ENCODE measurements at places on chromosomes 7 and 10.

DNA sequence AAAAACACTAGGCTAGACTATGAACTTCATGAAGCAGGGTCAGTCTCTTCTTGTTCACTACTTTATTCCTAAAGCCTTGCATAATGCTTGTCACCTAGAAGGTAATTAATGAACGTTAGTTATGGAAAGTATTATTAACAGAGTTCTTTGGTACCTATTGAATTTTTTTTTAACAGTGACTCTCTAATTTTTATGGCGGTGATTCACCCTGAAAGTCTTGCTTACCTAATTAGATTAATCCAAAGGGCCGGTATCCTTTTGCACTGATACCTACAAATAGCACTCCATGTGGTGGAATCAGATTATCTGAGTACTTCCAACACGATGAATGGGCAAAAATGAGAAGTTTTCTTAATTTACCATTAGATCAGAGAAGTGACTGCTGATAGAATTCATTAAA lies 31.7 kb downstream of the STAM start:
- no peak for DNase-seq

GRCh38 chr7:96740130-96740529 lies 30.5 kb upstream of the SEM1 start:
- DNase-seq: no peak

DNA sequence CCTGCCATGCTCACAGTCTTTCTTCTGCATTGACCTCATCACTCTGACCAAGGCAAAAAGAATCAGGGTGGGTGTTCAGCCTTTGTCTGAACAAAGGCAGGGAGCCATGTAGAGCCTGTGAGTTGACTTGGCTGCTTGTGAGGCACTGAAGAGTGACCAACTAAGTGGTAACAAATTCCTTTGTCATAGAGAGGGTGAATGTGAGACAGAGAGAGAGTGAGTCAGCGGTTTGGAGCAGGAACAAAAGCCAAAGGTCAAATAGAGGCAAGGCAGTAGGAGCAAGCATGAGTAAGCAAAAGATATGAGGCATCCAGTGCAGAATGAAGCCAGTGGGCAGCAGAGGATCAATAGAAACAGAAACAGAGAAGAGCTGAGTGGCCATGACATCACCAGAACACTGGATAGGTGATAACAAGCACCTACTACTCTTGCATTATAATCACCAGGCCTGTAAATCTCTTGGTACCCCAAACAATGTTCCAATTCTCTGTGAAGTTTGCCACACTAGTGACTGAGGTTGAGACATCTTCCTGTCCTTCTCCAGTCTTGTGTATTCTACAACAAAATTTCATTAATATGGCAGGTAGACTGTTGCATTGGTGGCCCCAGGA lies 116.2 kb upstream of the LAMB4 start:
- DNase-seq: no peak

DNA sequence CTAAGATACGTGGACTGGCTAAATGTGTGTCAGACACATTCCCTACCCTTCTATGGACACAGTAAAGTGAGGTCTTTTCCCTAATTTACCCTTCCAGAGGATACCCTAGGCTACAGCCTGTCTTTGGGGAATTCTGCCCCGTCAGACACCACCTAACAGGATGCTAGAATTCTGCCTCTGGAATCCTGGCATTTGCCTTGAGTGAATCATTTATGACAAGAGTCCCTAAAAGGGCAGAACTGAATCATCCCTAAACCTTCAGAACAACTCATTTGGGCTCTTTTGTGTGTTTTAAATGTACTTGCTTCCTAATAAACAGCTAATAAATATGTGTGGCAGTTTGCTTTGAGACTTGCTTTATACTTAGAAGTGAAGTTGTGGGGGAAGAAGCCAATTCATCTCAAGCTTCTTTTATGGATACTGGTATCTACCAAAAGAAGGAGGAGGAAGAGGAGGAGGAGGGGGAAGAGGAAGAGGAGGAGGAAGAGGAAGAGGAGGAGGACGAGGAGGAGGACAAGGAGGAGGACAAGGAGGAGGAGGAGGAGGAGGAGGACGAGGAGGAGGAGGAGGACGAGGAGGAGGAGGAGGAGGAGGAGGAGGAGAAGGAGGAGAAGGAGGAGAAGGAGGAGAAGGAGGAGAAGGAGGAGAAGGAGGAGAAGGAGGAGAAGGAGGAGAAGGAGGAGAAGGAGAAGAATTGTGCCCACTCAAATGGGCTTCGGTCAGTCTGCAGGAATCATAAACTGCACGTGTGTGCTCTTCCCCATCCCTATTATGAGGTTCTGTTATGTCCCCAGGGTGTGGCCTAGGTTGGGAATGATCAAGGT lies 27.1 kb downstream of the PARP12 start:
- DNase-seq: no peak

DNA sequence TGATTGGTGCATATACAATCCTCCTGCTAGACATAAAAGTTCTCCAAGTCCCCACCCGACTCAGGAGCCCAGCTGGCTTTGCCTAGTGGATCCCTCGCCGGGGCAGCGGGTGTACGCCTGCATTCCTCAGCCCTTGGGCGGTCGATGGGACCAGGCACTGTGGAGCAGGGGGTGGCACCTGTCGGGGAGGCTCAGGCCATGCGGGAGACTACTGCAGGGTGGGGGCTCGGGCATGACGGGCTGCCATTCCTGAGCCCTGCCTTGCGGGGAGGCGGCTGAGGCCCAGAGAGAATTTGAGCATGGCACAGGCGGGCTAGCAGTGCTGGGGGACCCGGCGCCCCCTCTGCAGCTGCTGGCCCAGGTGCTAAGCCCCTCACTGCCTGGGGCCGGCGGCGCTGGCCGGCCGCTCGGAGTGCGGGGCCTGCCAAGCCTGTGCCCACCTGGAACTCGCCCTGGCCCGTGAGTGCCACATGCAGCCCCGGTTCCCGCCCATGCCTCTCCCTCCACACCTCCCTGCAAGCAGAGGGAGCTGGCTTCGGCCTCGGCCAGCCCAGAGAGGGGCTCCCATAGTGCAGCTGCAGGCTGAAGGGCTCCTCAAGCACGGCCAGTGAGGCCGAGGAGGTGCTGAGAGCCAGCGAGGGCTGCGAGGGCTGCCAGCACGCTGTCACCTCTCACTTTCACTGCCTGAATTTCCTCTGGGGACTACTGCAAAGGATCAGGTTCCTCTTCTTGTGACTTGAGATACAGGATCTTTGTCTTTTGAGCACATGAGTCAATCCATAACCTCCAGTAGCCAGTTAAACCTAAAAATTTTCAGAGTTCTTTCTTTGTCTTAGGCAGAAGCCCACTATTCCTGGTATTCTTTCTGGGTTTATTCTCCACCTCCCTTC lies 25.1 kb upstream of the ELOVL3 start:
- no peak for DNase-seq

GRCh38 chr7:157558875-157559595 lies 222.2 kb downstream of the DNAJB6 start:
- DNase-seq: no peak

- DNase-seq: no peak
These were observed 884.1 kb downstream of the CCSER2 start for GRCh38 chr10:85212526-85212925.

GRCh38 chr7:93092757-93093370 lies 24.9 kb downstream of the SAMD9 start:
- DNase-seq: no peak

DNA sequence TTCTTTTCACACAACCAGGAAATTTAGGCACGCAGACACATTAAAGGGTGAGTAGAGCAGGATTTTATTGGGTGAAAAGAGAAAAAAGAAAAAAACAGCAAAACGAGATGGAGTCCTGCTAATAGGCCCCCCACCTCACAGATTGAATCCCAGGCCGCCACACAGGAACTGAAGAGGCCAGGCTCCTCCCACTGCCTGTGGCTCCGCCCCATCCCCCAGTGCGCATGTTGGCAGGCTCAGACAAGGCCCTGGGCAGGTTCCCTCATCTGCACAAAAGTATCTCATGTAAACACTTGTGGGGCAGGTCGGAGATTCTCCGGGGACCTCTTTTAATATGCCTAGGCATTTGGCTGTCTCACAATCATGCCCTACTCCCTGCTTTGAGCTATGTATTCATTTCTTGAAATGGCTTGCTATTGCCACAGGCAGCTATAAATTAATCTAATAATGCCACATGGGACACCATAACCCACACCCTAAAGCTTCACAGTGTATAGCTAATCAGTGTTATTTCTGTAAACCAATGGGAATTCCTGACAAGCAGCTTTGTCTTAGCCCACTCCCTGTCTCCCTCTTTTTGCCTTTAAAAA lies 76.2 kb upstream of the KIF5B start:
- DNase-seq: no peak

DNA sequence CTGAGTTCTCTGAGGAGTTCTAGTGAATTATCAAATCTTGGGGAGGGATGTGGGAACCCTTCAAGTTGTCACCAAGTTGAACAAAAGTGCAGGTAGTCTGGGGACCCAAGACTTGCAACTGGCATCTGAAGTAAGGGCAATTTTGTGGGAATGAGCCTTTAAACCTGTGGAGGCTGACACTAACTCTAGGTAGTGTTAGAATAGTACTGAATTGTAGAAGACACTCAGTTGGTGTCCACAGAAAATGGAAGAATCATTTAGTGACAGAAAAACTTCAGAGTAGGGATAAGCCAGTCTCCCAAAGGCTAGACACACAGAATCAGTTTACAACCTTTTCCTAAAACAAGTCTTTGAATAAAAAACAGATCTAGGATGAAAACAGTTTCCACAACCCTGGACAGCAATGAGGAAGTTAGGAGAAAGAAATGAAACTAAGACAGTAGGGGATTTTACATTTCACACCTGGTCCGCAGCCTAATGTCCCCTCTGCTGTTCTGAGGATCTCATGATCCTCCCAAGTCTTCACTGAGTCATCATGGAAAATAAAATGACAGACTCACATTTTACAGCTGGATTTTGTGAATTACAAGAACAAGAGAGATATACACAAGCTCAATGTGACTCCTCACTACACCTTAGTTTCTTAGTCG lies 23.0 kb upstream of the ING3 start:
- no peak for DNase-seq

DNA sequence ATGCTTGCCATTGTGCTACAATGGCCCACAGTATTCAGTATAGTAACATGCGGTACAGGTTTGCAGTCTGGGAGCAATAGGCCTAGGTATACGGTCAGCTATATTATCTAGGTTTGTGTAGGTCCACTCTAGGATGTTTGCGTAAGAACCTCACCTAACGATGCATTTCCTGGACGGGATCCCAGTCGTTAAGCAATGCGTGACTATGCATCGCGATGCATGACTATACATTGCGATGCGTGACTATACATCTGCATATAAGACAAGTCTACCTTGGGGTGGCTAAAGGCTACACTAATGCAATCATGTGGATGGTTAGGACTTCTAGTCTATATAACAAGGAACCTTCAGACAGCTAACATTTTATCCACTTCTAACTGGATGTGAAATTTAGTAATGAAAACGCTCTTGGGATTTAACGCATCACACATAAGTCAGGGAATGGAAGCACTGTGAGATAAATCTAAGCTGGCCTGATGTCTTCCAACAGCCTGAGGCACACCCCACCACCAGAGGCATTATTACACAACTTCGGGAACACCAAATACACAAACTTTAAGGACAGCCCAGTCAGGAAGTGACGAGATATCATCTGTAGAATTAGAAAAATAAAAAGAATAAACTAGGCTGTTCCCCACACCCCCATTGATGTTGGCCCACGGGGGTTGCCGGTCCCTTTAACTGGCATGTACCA lies 9.2 kb downstream of the GNA12 start:
- DNase-seq: no peak
